H7 (cell line): ENCODE measurements at places on chromosomes 11 and 22. TPM values are rescaled to one million over a fixed set of nuclear protein-coding genes. Genes with fewer than 3 reads are reported as not detected.
A peak's percentile ranks its signal among the peaks of the same experiment; 100 is the strongest.

Gene FOLR2
- total RNA-seq: not detected in 2 replicates

- DNase-seq: peak; percentile 86
Observed at GRCh38 chr11:60970369-60970774, 1.1 kb upstream of the CD6 start.

DNA sequence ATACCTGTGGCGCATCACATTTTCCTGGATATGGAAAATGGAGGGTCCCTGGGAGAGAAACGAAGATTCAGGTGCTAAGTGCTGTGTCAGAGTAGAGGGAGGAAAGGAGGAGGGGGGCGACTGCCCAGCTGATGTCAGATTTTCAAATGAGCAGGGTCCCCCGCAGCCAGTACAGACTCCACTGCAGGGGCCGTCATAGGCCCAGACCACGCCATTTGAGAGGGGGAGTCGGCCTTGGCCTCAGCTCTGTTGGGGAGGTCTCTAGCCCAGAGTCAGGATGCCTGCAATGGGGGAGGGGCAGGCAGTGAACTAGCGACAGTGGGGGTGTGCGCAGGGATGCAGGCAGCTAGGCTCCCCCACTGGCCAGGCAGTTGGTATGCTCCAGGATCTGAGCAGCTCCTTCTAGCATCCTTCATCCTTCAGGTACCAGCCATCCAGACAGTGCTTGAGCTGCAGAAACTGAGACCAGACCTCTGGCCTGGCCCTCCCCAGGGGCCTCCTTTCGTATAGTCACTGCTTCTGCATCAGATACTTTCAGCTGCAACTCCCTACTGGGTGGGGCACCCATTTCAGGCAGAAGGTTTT is at the start of the genes BSCL2 and GNG3:
Gene BSCL2 (minus strand): TSS at position 148 of the 585 bp plus-strand sequence. CDS start 229 bp downstream, outside the sequence.
Gene GNG3 (plus strand): TSS at position 400 of the 585 bp plus-strand sequence. CDS start 620 bp downstream, outside the sequence.
- peak; percentile 92 for DNase-seq

Gene DCPS
- 21.4 TPM in 2 replicates for total RNA-seq

GRCh38 chr11:118129471-118130172 is 23.0 kb downstream of the SCN4B start:
- no peak for DNase-seq

GRCh38 chr11:10395166-10395897 is 59.7 kb upstream of the AMPD3 start:
- no peak for DNase-seq

Gene ANGPTL5
- not detected in 2 replicates for total RNA-seq

DNA sequence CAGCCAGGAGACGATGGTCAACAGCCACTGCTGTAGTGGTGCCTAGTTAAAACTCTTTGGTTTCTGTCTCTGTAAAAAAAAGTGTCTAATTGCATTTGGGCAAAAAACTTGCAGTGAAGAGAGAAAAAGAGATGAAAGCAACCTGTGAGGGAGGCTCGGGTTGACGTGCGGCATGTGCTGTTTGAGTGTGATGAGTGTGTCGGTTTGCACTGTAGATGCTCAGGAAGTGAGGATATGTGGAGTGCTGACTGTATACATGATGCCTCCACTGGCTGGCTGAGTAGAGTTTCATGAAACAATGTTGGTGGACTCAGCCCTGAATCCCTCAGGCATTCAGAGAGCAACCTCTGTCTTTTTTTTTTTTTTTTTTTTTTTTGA is 4.3 kb upstream of the DGCR6L start:
- no peak for DNase-seq

- DNase-seq: no peak
Observed at GRCh38 chr11:97409141-97409540, 1019.3 kb downstream of the JRKL start.

- DNase-seq: no peak
Observed at GRCh38 chr11:71165771-71166170, 86.6 kb downstream of the SHANK2 start.

DNA sequence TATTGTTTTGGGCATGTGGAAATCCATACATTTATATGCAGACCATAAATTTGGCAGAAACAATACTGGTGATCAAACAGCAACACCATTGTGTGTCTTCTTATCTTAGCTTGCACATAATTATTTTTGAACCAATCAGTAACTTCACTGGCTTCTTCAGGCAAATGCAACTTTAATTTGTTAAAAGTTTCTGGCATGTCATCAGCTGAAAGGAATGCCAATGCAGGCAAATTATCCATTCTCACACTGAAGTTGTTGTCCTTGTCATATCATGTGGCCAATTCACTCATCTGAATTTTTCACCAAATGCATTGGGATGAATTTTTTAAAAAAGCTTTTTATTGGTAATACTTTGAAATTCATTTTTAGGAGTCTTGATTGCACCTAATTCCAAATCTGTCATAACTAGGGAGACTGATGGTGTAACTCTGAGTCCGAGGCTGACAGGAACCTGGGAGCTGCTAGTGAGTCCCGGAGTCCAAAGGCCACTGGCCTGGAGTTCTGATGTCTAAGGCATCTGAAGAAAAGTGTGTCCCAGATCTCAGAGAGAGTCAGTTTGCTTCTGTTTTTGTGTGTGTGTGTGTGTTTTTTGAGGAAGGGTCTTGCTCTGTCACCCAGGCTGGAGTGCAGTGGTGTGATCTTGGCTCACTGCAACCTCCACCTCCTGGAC is 17.4 kb upstream of the OR10V1 start:
- no peak for DNase-seq

- DNase-seq: no peak
Observed at GRCh38 chr11:111870522-111870885, 877 bp downstream of the ALG9 start.

GRCh38 chr22:39594411-39594810 is 23.9 kb downstream of the CACNA1I start:
- DNase-seq: peak; percentile 79

Gene ACRV1
- not detected in 2 replicates for total RNA-seq

GRCh38 chr11:57681168-57681567 is 13.3 kb downstream of the ZDHHC5 start:
- DNase-seq: no peak

Gene BATF2
- 0.55 TPM in 1 of 2 replicates, not detected in the other for total RNA-seq

- peak; percentile 66 for DNase-seq
Observed at GRCh38 chr11:2202071-2202899, 30.7 kb upstream of the TH start.

- peak; percentile 13 for DNase-seq
Observed at GRCh38 chr11:61959678-61960077, 7.8 kb downstream of the FTH1 start.

Gene TMEM25
- total RNA-seq: 17.5 and 23.5 TPM in 2 replicates

DNA sequence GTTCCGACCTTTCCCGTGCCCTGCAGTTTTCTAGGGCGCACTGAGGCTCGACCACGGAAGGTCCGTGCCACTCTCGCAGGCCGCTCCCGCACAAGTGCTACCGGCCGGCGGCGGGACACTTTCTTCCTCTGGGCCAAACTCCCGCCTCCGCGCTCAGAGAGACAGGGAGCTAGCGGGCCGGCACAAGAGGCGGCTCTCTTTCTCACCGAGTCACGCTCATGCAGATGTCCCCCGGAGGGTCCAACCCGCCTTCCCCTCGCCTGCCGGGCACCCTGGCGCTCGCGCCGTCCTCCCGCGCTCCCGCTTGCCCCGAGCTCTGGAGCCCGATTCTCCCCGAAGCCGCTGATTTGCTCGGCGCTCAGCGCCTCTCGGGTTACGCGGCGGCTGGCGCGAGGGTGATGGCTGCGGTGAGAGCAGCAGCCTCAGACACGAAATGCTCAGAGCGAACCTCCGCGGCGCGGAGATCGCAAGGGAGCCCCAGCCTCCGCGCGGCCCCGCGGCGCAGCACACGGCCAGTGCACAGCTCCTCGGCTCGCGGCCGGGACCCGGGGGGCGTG is 1.0 kb downstream of the LMO1 start:
- peak; percentile 91 for DNase-seq

Gene ANKK1
- not detected in 2 replicates for total RNA-seq

DNA sequence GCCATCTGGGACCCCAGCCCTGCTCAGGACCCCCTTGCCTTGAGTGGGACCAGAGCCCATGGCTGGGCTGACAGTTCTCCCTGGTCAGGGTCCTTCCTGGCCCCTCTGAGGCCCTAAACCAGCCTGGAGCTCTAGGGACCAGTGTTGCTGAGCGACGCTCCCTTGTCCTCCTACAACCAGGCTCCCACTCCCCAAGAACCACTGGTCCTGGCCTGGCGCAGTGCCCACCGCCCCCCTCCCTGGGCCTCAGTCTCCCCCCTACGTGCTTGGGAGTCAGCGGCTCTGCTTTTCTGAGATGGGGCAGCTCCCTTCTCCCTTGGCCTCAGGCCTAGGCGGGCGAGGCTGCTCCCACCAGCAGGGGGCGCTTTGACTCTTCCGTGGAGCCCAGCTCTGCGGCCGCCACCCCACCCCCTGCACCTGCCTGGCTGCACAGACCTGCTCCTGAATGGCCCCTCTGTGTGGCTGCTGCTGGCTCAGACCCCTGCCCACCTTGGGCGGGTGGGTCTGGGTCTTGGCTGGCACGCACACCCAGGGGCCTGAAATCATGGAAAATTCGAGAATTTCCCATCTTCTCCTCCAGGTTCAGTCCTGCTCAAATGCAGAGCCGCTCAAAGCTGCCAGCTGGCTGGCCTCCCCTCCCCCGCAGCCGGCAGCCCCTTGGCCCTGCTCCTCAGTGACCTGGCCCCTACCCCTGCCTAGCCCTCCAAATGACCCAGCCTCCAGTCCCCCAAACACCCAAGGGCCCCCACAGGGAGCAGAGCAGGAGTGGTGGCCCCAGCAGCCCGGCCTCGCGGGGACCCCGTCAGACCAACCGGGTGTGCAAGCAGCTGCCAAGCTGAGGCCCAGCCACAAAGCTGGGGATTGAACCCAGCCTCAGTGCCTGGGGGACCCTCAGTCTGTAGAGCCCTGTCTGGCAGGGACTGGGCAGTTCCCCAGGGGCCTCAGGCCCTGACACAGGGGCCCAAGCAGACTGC is 9.1 kb downstream of the PRR33 start:
- DNase-seq: peak; percentile 99

Gene PATE2
- not detected in 2 replicates for total RNA-seq

DNA sequence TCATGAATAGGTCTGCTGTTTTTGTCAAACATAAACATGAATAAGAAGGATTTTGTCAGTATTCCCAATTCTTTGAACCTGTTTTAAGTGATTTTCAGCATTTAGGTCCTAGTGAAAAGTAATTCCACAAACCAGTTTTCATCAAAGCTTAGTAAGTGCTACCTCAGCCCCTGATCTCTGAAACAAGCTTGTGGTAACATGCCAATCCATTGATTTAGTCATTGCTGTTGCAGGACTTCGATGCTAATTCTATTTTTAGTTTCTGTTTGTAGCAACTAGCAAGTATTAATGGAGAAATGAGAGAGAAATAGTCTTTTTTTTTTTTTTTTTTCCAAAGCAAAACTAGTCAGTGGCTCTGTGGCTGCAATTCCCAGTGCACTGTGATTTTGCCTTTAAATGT is 91.4 kb downstream of the JRKL start:
- no peak for DNase-seq

Gene E2F8
- total RNA-seq: 4.4 and 5.6 TPM in 2 replicates

DNA sequence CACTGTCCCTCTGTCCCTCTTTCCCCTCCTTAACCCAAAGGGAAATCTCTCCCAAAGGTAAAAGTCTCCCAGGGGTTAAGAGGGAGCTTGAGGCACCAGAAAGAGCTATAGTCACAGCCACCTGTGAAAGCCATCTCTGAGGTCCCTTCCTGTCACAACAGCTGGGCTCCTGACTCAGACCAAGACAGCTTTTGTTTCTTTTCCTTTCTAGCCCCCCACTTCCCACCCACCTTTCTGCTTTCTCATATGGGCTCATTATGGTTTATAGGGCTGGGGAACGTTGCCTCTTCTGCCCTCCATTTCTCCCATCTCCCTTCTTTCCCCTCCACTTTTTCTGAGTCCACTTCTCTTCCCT is 19.1 kb downstream of the MIF start:
- DNase-seq: peak; percentile 40

Gene SHISAL1
- 1.3 and 2.9 TPM in 2 replicates for total RNA-seq

Gene DUSP8
- total RNA-seq: 1.7 and 2.7 TPM in 2 replicates

- DNase-seq: no peak
Observed at GRCh38 chr11:6303661-6304060, 16.6 kb downstream of the CAVIN3 start.

DNA sequence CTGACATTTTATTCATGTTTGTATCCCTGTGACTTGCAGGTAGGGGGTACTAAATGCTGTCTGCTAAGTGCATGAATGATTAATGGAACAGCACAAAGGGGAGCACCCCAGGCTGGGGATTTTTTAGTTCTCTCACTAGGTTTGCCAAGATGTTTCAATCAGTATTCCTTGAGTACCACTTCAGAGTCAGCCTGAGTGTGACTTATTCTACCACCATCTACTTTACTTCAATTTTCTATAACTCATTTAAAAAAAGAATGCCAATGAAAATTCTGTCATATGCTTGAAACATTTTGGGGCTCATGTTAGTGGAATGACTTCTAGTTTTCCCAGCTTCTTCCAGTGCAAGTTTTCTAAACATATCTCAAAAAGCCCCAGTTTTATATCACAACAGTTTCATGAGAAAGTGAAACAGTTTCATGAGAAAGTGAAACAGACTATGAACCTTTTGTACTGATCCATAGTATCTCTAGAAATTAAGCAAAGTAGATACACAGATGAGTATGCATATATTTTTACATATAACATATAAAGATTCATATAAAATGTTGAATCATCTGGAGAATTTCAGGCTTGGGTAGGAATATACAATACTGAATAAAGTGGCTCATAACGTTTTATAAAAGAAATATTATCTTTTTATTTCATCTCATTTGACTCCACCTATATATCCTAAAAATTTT is 252.4 kb downstream of the GRM5 start:
- peak; percentile 32 for DNase-seq

DNA sequence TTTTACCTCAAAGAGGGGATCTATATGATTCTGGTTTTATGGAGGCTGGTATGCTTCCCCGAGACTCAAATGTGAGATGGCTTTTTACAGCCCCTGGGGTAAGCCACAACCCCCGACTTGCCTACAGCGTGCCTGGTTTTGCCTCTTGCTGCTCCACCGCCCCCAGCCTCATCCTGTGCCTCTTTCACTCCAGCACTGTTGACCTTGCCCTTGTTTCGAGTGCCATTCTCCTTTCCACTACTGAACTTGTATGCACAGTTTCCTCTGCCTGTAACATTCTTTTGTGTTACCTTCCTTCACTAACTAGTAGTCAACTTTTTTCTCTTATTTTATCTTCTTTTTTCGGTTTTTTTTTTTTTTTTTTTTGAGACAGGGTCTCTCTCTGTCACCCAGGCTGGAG is 219.0 kb upstream of the ZBED5 start:
- no peak for DNase-seq

- no peak for DNase-seq
Observed at GRCh38 chr11:12569499-12570425, 104.5 kb upstream of the TEAD1 start.

DNA sequence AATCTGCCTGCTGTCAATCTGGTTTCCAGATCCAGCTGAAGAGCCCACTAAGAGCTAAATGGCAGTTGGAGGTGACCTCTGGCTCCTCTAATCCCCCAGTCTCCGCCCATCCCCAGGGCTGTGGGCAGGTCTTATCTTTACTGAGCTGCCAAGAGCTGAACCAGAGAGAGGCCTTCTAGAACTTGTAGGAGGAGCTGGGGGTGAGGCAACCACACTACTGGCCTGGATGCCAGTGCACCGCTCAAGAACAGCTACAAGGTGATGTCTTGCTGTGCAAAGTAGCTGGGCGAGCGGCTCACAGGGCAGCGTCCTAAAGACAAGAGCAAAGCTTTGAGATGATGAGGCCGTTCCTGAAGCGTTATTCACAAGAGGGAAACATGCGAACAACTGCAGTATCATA is 374.6 kb downstream of the CTTN start:
- DNase-seq: peak; percentile 88

- DNase-seq: peak; percentile 78
Observed at GRCh38 chr11:12864316-12865156, 144.6 kb upstream of the RASSF10 start.

GRCh38 chr11:64058494-64058893 is 22.8 kb downstream of the FLRT1 start:
- DNase-seq: no peak
